WTC11 (cell line): ENCODE measurements at places on chromosomes 7 and 10.

GRCh38 chr10:75952093-75952492 is 520.7 kb downstream of the LRMDA start:
- no peak for DNase-seq

DNA sequence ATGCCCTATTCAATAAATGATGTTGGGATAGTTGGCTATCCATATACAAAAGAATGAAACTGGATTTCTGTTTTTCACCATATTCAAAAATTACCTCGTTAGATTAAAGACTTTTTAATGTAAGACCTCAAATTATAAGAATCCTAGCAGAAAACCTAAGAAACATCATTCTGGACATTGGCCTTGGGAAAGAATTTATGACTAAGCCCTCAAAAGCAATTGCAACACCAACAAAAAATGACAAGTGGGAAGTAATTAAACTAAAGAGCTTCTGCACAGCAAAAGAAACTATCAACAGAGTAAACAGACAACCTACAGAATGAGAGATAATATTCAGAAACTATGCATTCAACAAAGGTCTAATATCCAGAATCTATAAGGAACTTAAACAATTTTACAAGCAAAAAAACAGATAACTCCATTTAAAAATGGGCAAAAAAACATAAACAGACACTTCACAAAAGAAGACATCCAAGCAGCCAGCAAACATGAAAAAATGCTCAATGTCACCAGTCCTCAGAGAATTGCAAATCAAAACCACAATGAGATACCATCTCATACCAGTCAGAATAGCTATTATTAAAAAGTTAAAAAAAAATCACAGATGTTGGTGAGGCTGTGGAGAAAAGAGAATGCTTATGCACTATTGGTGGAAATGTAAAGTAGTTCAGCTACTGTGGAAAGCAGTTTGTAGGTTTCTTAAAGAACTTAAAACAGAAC is 309.8 kb downstream of the AHR start:
- DNase-seq = no peak

GRCh38 chr10:102752266-102752930 is 8.7 kb downstream of the WBP1L start:
- no peak for DNase-seq

DNA sequence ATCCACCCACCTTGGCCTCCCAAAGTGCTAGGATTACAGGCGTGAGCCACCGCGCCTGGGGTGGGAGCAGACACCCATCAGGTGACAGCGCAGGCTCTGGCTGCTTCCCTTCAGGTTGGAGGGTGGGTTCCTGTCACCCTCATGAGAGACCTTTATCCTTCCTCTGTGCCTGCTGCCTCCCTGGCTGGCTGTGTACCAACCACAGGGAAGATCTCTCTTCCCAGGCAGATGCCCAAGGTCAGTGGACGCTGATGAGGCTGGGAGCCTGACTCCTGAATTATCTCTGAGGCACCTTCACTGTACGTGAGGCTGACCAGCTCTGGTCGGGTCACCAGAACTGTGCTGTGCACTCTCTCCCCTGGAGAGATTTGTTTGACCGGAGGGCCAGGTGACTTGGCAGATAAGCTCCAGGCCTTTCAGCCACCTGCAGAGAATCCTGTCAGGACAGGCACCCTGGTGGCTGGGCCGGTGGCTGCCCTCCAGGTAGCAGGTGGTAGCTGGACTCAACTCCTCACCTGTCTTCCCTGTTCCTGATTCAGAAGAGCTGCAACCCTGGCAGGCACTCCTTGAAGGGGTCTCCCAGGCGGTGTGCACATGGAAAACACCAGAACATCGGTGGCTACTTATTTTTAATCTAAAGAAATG is 251.9 kb downstream of the GLRX3 start:
- no peak for DNase-seq

GRCh38 chr10:22740180-22740579 is 25.8 kb upstream of the PIP4K2A start:
- DNase-seq = no peak

GRCh38 chr7:156764016-156764669 is 123.6 kb downstream of the RNF32 start:
- DNase-seq = peak; percentile 56

DNA sequence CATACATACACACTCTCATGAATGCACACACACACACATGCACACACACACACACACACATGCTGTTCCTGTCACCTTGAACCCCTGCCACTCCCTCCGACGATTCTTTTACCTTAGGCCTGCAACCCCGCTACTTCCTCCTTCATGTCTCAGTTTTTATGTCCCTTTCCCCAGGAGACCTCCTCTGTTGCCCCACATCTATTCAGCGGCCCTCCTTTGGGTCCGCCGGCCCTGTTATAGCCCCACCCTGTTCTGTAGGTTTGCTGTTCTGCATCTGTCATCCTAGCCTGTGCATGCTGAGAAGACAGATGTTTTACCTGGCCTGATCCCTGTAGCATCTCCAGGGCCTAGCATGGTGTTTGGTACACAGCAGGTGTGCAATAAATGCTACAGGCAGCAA is 161.6 kb upstream of the PCBD1 start:
- DNase-seq = no peak

- peak; percentile 75 for DNase-seq
These were observed 27.5 kb downstream of the PVRIG start for GRCh38 chr7:100247152-100247757.

GRCh38 chr7:128963327-128963757 is 25.6 kb downstream of the IRF5 start:
- DNase-seq = no peak

DNA sequence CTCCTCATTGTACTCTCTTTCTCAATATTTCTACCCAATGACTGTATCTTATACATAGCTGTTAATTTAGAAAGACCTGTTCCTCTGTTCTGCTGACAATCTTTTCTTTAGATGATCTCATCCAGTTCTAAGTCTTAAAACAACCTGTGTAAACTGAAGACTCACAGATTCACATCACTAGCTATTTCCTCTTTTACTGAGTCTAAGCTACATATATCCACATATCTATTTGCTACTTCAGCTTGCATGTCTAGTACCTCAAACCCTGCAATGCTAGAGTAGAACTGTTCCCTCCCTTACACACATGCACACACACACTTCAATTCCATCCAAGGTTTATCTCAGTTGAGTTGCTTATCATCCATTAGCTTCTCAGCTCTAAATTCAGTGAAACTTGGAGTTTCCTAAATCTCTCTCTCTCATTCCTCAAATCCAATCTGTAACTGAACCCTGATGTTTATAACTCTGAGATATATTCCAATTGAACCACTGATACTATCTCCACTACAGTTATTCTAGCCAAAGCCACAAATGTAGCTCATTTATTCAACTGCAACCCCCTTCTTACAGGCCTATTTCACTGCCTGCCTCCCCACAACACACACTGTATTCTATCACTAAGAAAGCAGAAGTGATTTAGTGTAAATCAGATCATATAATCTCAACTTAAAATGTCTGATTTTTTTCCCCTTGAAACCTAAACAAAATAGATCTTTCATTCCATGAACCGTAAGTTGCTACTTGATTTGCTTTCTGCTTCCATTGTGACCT is 1036.8 kb upstream of the POT1 start:
- no peak for DNase-seq

DNA sequence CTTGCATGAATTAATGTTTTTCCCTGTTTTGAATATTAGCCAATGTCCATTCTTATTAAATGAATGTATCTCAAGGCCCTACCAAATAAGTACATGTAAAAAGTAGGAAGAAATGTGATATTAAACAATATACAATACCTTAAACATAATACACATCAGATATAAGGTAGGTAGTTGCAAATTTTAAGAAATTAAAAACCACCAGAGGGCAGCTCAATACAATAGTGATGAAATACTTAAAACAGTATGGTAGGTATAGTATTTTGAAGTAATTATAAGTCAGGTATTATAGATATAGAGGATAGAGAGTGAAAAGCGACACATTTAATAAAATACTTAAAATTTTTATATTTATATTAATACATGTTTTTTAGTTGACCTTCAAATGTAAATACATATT is 43.6 kb upstream of the CDK14 start:
- DNase-seq = no peak

GRCh38 chr7:5430612-5430947 is 6.9 kb upstream of the TNRC18 start:
- no peak for DNase-seq

DNA sequence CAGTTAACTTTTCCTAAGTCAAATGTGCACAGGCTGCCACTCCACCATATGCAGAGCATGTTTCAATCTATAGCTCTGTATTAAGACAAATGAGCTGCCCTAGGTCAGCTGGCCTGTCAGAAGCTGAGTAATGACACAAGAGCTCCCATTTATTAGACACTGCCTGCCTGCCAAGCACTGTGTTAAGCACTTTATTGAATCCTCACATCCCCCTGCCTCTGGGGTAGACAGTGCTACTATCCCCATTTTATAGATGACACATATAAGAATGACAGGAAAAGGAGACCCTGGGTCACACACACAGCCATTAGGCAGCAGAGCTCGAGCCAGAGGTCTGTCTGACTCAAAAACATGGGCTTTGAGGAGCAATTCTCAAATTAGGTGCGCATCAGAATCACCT is 179.8 kb upstream of the PDE1C start:
- DNase-seq = no peak

- DNase-seq = no peak
These were observed 10.9 kb downstream of the NPFFR1 start for GRCh38 chr10:70272925-70273316.

DNA sequence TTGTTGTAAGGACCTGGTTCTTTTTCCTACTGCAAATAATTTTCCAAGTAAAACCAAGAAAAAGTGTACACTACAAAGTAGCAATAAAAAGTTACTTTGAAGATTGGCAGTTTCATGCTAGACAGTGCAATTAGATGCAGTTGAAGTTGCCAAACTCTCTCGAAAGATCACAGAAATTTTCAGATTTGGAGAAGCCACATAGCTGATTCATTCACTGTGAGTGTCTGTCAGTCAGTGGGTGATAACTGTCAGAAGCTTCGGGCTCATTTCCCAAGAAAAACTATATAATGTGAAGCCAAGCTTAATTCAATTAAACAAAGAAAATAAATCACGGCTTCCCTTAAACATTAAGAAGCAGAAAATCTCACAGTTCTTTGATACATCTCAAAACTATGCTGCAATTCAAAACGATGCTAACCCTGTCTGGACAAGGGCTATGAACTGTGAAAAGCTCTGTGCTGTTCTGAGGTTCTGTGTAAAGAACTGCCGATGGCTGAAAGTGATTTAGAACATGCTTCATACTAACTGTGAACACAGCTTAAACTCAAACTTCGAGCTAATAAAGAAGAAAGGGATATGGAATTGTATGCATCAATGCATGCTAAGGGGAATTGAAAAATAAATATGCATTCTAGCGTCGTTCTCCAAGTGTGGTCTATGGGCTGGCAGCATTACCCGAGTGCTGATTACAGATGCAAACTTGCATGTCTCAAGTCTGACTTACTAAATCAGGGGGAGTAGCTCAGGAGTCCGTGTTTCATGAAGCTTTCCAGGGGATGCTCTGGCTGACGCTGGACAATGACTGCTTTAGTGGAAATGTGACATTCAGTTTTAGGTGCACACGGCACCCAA is 557.4 kb downstream of the CALN1 start:
- no peak for DNase-seq

DNA sequence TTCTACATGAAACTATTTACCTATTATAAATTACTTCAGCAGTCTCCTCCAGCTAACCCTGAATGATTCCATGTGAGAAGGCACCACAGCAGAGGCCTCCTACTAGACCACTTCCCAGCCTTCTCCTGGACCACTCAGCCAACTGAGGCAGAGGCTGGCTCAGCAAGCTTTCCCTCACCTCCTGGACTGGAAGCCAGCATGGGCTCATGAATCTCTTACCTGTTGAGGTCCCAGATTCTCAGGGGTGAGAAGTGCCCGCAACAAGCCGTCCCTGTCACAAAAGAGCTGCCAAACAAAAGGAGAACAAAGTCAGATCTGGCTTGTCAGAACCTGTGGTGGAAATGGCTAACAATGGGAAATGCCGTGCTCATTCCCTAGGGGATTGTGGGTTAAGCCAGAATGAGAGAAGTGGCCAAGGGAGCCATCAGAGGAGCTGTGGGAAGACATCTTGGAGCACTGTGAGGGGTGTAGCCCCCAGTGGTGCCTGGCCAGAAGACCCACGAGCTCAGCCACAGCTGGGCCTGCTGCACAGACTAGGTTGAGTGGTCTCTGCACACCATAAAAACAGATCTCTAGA is 36.5 kb downstream of the DPCD start:
- DNase-seq = no peak

- DNase-seq = no peak
These were observed 140.5 kb downstream of the MAD1L1 start for GRCh38 chr7:2092279-2092678.

DNA sequence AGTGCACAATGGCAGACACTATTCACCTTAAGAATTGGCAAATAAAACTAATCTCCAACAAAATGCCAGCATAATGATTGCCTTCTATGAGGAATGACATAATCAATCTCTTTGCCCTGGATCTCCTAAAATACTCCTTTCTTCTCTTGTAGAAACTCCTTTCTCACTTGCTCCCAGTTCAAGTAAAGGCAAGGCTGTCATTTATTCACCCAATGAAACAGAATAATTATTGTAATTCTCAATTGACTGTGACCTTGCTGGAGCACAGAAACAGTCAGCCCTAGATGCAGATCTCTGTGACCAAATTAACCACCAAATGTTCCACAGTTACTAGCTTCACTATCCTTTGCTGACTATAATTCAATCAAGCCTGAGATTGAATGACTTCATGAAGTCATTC is 99.3 kb downstream of the SEMA3C start:
- no peak for DNase-seq

- DNase-seq = no peak
These were observed 9.0 kb upstream of the MAFK start for GRCh38 chr7:1521456-1521855.

DNA sequence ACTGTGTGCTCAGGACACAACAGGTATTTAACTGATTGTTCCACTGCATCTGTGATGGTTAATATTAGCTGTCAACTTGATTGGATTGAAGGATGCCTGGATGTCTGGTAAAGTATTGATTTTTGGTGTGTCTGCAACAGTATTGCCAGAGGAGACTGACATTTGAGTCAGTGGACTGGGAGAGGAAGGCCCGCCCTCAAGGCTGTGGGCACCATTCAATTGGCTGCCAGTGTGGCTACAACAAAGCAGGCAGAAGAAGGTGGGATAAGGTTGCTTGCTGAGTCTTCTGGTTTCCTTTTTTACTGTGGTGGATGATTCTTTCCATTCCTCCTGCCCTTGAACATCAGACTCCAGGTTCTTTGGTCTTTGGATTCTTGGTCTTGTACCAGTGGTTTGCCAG is 137.1 kb upstream of the FAM13C start:
- peak; percentile 17 for DNase-seq

- no peak for DNase-seq
These were observed 255.3 kb downstream of the CELF2 start for GRCh38 chr10:11272915-11273389.

GRCh38 chr10:13998163-13998835 is 332.4 kb downstream of the FRMD4A start:
- no peak for DNase-seq

DNA sequence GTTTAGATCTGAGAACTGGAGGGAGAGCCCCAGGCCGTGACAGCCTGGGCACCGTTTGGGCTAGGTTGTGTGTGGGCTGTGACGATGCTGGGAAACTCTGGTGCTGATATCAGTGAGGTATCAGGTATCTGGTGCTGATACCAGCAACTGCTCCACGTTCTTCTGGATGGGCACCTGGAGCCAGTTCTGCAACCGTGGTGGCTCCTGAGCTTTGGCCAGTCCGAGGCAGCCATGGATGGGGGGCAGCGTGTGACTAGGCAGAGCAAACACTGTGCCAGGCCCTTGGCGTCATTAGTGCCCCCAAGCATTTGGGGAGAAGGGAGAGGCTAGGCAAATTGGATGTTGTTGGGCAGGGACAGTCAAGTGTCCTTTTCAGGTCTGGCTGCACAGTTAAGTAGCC is 57.9 kb downstream of the ZNF467 start:
- DNase-seq = no peak
